ENCODE measurements at places on chromosomes 3 and 15. TPM values are rescaled to one million over a fixed set of nuclear protein-coding genes. Genes with fewer than 3 reads are reported as not detected.
A peak's percentile ranks its signal among the peaks of the same experiment; 100 is the strongest.

C3orf49 gene
- total RNA-seq: not detected

CKMT1A gene
- not detected for total RNA-seq

SHISA5 gene
- 101 TPM for total RNA-seq

GRCh38 chr3:112464264-112464663 lies 35.0 kb downstream of the BTLA start:
- DNase-seq: peak; percentile 28

GRCh38 chr3:49343163-49343562 lies 3.3 kb upstream of the USP4 start:
- no peak for DNase-seq
